ENCODE measurements at places on chromosomes 16 and 17.

DNA sequence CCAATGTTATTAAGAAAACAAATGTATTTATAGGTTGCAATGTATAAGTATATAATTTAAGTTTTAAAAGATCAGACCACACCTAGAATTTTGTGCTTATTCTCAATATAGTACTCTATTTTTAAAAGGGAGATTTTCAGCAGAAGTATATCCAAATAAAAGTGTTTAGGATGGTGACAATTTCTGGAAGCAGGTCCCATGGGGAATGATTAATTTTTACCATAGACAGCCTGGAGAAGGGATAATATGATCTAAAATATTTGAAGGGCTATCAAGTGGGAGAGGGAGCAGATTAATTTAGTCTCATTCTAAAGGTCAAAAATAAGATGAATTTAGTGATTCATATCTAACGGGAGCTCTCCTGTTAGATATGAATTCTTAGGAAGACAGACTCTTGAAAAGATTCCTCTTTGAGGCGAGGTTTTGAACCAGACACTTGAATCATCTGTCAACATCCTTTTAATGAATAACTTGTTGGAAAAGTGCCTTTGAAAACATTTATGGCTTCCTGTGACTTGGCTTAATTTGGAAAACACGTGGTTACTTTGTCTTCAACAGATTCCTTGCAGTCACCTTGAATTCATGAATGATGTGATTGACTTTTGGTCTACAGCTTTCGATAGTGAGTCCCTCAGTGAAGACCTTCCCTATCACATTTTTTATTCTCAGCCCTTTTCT, 29.3 kb upstream of the SMIM36 start:
- no peak for DNase-seq

- no peak for DNase-seq
Observed at GRCh38 chr16:86378831-86379504, 131.4 kb upstream of the FOXF1 start.

DNA sequence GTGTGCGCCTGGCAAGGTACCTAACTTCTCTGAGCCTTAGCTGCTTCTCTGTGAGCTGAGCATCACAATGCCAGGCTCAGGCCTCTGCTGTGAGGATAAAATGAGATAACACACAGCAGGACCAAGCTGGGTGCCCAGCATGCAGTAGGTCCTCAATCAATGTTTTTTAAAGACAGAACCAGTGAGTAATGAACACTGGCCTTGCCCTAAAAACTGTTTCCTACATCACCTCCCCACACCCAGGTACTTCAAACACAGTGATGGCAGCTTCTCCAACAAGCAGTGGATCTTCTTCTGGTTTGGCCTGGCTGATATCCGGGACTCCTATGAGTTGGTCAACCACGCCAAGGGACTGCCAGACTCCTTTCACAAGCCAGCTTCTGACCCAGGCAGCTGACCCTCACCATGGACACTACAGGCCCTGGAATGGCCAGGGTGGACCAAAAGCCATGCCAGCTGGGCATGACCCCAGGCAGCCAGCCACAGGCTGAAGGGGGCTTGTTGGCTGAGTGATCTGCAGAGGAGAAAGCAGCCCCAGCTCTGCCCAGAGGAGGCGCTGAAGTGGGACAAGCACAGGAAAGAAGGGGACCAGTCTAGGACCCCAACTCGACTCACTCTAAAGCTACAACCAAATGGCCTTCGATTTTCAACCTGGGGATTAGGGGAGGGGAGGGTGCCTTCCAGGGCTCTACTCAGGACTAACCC, 3.9 kb downstream of the NAGS start:
- no peak for DNase-seq

DNA sequence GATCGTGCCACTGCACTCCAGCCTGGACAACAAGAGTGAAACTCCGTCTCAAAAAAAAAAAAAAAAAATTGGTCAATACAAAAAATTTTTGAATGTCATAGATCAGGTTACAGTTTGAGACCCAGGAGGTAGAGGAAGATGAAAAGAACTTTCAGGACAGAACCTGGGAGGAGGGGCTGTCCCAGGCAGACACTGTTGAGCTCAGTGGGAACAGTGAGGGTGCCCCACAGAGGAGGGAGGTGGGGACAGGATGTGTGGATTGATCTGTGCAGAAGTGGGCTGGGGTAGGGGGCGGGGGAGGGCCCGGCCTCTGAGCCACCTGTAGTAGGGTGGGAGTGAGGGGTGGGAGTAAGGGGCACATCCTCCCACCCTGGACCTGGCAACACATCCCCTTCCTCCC, 58.3 kb downstream of the PRMT7 start:
- DNase-seq: no peak

- no peak for DNase-seq
Observed at GRCh38 chr17:381941-382643, 29.5 kb upstream of the RPH3AL start.

GRCh38 chr16:24382762-24383407, 126.8 kb downstream of the CACNG3 start:
- DNase-seq: no peak

GRCh38 chr16:993731-994130, 12.2 kb downstream of the SOX8 start:
- DNase-seq: no peak

GRCh38 chr17:40175928-40176753, 1.1 kb upstream of the RAPGEFL1 start:
- no peak for DNase-seq

DNA sequence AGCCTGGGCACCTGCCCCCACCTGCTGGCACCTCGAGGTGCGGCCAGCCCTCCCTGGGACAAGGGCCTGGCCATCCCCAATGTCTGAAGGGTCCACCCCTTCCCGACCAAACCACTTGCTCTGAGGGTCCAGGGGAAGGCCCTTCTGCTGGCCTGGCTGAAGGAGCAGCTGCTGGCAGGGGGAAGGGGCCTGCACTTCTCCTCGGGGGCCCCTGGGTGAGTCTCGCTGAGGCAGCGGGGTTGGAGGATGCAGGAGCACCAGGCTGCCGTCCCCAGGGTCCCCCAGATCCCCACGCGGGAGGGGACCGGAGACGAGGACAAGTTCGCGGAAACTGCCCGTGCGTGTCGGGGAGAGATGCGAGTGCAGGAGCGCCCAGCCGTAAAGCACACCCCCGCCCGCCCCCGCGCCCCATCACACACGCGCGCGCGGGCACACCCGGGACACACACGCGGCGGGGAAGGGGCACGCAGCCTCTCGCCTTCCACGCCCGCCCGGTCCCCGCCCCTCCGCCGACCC, 725 bp upstream of the CACNA1H start:
- DNase-seq: no peak

GRCh38 chr17:63024201-63024600, 58.2 kb downstream of the TANC2 start:
- DNase-seq: no peak

DNA sequence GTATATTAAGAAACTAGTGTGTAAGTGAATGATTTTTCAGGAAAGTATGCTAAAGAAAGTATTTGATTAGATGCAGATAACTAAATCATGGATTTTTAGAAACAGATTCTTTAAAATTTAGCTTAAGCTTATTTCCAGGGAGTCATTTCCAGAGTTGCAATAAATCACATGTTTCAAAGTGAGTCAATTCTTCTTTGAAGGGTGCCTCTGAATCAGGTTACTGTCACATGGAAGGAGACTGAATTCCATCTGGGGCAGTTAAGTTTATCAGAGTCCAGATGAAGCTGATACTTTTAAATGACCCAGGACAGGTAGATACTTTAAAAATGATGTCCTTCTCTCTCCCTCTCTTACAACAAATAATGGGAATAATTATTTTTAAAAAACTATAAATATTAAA, 5.0 kb downstream of the MFSD11 start:
- no peak for DNase-seq

- DNase-seq: no peak
Observed at GRCh38 chr16:18782697-18783429, 7.3 kb downstream of the RPS15A start.

GRCh38 chr16:67537636-67538591, 9.3 kb downstream of the RIPOR1 start:
- peak; percentile 54 for DNase-seq

DNA sequence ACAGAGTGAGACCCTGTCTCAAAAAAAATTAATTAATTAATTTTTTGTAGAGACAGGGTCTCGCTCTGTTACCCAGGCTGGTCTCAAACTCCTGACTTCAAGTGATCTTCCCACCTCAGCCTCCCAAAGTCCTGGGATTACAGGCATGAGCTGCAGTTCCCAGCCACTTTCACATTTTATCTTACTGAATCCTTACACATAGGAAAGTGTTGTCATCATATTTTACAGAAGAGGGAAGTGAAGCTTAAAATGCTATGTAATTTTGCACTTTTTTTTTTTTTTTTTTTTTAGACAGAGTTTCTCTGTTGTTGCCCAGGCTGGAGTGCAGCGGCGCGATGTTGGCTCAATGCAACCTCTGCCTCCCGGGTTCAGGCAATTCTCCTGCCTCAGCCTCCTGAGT, 21.1 kb upstream of the ZNF629 start:
- no peak for DNase-seq

- no peak for DNase-seq
Observed at GRCh38 chr16:85735225-85735635, 15.7 kb downstream of the C16orf74 start.

DNA sequence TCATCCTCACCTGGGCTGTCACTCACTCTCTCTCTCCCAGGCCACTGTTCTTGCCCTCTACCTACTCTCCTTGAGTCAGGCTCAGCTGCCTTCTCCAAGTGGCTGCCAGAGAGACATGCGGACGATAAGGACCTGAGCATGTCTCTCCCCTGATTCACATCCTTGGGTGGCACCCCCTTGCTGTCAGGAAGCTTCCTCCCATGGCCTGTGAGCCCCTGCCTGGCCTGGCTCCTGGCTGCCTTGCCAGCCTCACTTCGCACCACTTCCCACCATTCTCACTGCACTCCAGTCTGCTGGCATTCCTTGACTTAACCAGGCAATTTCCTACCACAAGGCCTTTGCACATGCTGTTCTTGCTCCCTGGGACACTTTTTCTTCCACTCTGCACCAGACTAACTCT, 2.7 kb upstream of the ALDH3A1 start:
- DNase-seq: no peak

DNA sequence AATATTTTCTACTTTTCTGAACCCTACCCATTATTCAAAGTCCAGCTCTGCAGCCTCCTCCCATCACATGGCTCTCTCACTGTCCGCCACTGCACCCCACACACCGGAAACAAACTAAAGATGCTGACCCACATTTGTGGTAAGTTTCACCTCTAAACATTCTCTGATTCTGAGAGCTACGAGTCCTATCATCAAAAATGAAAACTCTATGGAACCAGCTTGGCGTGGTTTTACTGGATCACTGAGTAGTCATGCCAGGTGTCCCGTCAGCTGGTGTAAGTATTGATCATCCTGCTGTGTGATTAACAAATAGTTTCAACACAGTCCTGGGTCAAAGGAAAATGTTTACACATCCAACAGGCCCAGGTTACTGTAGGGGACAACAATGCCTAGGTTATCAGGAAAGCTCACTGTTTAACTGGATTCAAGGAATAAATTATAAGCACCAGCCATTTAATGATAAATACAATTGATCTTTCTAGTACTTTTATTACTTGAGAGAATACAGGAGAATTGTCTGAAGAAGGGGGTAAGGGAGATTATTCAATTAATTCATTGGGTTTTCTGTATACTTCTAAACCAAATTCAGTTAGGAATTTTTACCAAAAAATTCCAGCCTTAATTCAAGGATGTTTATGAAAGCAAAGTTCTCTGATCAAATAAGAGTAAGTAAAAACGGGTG, 33.9 kb downstream of the CYTH1 start:
- DNase-seq: no peak

- no peak for DNase-seq
Observed at GRCh38 chr16:22683730-22684573, 130.0 kb upstream of the HS3ST2 start.

- no peak for DNase-seq
Observed at GRCh38 chr16:30110661-30111060, 2.7 kb downstream of the GDPD3 start.

- DNase-seq: no peak
Observed at GRCh38 chr17:2218426-2218825, 85.2 kb downstream of the SMG6 start.

DNA sequence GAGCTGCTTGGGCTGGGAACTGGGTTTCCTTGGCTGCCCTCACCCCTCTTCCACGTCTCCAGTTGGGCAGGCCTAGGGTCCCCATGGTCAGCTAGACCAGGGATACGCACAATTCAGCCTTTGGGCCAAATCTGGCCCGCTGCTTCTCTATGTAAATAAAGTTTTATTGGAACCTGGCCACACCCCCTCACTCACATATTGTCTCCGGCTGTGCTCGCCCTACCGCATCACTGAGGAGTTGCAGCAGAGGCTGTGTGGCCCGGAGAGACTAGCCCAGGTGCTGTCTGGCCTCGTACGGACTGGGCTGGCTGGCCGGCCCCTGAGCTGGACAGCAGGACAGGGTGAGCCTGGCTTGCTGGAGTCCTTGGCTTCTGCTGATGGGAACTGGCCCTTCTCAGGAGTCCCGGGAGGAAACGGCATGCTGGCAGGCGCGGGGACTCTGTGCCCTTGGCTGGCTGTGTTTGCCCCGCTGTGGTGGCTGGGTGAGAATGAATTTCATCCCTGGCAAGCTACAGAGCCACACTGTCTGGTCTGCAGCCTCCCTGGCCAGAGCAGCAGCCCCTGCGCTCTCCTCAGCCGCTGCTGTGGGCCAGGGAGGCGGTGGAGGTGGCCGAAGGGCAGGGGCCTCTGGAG, 82.0 kb downstream of the ENGASE start:
- no peak for DNase-seq

- no peak for DNase-seq
Observed at GRCh38 chr16:4264546-4264945, 8.3 kb downstream of the TFAP4 start.

DNA sequence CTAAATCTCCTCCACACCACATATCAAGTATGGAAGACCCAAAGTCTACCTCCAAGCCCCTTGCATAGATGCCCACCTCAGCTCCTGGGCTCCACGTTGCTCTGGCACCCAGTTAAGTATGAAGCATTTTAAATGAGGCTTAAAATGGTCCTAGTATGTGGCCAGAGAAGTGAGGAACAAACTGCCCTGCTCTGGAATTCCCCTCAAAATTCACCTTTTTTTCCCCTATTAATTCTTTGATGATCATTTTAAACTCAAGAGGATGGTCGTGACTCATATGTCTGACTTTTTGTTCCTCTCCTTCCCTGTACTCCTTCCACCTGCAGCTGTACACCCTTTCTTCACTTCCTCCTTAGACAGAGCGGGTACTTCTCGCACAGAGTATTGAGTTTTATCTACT, 234.5 kb upstream of the MYOCD start:
- DNase-seq: no peak

Data from liver (tissue), 10 donors.